ENCODE measurements at places on chromosomes 16 and 17.

- no peak for DNase-seq
Measured at GRCh38 chr16:29734786-29735185, 11.0 kb downstream of the C16orf54 start.

GRCh38 chr16:14489460-14489859 lies 140.6 kb downstream of the PARN start:
- DNase-seq, result no peak

DNA sequence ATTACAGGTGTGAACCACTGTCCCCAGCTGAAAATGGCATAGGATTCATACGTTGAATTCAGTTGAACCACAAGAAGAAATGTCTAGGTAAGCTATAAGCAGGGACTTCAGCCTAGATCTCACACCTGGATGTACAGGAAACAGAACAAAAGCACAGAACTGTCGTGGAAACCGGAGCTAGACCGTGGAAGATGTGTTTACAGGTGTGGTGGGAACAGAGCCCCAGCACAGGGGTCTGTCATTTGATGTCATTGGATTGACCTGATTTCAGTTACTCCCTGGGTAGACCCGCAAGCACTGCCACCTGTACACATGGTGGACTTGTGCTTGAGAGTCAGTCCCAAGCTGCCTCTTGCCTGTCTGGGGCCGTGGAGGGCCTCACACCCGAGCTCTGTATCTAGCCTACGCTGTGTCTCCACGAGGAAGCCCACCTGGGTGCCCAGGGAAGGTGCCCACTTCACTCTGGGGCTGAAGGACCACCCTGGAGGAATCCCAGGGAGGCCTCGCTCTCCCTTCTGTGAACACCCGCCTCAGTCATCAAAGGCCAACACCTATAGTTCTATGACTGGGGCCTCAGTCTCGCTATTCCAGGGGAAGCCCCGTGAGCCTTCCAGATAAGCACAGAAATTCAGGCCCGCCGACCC lies 32.2 kb upstream of the MLKL start:
- DNase-seq, result no peak

- DNase-seq, result no peak
Measured at GRCh38 chr17:6474906-6475305, 30.7 kb downstream of the PIMREG start.

GRCh38 chr17:80261159-80261894 lies 675 bp downstream of the RNF213 start:
- DNase-seq, result no peak

DNA sequence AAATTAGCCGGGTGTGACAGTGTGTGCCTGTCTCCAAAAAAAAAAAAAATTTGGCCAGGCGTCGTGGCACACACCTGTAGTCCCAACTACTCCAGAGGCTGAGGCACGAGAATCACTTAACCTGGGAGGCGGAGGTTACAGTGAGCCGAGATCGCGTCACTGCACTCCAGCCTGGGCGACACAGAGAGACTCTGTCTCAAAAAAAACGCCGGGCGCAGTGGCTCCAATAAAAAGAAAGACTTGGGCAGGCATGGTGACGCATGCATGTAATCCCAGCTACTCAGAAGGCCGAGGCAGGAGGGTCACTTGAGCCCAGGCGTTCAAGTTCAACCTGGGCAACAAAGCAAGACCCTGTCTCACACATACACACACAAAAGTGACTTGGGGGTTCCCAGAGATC lies 3.6 kb downstream of the LSM12 start:
- DNase-seq, result no peak

GRCh38 chr17:3828151-3828851 lies 17.7 kb downstream of the NCBP3 start:
- DNase-seq, result no peak

DNA sequence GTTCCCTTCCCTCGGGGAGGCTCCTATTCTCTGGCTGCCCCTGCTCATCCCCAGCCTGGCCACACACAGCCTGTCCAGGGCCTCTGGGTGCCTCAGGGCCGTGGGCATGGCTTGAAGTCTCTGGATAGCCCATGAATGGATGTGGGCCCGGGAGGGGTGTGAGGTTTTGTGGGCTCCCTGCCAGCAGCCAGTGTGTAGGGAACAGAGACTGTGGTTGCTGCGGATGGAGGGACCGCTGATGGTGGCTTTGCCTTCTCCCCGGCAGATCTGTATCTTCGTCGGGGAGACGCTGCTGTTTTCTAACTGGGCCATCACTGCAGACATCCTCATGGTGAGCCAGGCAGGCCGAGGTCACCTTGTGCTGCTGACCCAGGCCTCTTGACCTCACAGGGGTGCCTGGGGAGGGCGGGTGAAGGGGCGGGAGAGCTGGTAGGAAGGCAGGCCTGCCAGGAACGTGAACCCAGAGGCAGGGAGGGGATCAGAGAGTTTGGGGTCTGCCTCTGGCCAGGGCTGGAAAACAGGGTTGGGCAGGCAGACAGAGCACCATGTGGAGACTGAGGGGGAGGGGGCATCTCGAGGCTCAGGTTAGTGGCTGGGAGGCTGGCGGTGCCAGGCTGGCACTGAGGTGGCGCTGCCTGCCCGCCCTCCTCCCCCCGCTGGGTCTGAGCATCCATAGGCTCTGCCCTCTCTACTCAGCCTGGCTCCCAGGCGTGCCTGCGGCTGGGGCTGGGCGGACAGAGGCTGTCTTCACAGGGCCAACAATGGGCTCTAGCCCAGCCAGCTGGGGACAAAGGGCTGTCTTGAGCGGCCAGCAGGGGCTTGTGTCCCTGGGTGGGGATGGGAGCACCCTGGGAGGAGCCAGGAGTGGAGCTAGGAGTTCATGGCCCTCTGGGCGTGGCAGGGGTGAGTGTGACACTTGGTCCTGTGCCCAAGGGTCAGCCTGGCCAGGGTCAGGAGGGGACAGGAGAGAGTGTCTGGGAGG lies 21.4 kb downstream of the MYBBP1A start:
- no peak for DNase-seq

GRCh38 chr17:72724267-72724666 lies 368.2 kb downstream of the SLC39A11 start:
- DNase-seq, result no peak

DNA sequence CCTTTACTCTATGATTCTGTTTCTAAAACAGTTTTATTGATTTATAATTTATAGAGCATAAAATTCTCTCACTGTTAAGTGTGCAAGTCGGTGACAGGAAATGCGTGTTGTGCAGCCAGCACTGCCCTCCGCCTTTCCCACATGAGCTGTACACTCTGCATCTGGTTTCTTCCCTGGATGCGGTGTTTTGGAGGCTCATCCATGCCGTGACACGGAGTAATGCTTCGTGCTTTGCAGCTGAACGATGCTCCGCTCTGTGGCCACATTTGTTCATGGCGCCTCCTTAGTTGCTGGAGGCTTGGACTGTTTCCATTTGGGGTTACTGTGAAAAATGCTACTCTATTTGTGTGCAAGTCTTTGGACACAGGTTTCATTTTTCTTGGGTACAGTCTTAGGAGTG lies 7.2 kb upstream of the IGFALS start:
- DNase-seq, result no peak

DNA sequence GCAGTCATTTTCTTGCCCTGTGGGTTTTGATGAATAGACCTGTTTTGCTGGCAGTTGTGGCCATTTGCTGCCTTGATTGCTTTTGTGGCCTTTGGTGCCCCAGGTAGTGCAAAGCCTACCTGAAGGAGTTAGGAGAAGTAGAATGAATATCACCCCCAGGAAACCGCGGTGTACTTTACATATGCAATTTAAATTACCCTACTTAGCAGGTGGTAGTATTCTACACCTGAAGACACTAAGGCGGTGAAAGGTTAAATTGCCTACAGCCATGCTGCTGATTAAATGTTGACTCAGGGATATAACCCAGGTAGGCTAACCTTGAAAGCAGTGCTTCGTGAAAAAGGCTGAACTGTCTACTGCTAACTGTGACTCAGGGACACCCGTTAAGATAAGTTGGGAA lies 27.2 kb upstream of the WWOX start:
- DNase-seq, result no peak

DNA sequence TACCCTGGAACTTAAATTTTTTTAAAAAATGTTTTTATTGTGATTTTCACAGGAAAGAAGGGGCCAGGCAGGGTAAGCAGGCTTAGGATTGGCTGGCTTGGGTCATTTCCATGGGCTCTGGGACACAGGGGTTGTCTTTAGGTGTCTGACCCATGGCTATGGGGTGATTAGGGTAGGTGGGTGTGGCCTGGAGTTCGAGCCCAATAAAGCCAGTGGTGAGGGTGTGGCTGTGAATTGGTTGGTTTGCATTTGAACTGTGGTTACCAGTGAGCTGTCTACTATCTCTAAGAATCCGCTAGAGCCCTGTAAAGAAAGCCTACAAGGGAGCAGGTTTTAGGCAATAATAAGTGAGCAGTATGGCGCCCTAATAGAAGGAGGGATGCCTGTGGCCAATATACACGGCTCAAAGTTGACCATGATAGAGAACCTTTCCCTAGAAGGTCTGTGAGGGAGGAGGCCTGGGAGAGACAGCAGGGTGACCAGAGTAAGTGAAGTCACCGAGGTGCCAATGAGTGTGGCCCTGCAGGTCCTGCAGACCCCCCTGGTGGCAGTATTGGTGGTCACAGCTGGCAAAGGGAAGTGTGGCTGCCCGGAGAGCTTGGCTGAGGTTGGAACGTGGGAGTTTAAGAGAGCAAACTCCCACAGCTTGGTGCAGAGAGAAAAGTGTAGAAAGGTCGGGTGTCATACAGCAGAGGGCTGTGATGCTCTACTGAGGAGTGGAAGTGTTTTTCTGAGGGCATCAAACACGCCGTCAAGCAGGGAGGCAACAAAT lies 454.0 kb downstream of the WWOX start:
- no peak for DNase-seq

GRCh38 chr16:21283521-21284289 lies 5.6 kb upstream of the CRYM start:
- DNase-seq, result peak; percentile 16

DNA sequence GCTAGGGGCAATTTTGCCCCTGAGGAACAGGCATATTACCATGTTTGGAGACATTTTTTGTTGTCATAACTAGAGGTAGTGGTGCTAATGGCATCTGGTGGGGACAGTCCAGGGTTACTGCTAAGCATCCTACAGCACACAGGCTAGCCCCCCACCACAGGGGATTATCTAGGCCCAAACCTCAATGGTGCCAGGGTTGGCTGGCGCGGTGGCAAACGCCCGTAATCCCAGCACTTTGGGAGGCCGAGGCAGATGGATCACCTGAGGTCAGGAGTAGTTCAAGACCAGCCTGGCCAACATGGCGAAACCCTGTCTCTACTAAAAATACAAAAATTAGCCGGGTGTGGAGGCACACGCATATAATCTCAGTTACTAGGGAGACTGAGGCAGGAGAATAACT lies 15.2 kb downstream of the C1QTNF1 start:
- no peak for DNase-seq

GRCh38 chr17:17823433-17824118 lies 13.2 kb downstream of the SREBF1 start:
- peak; percentile 44 for DNase-seq

- no peak for DNase-seq
Measured at GRCh38 chr17:70104791-70105523, 29.9 kb downstream of the KCNJ16 start.
